Fibroblast of skin of abdomen (primary cell): ENCODE measurements at places on chromosomes 13 and 19.

- DNase-seq, result no peak
Measured at GRCh38 chr13:112177450-112178288, 110.7 kb downstream of the SOX1 start.

DNA sequence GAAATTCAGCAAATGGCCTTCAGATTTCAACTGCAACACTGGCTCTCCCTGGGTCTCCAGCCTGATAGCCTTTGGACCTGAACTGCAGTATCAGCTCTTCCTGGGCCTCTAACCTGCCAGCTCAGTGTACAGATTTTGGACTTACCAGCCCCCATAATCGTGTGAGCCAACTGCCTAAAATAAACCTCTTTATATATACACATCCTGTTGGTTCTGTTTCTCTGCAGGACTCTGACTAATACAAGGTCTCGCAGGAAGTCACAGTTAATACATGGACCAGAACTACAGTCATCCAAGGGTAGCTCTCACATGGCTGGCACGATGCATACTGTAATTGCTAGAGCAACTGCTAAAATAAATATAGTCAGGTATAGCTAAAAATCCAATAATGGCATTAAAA lies 85.1 kb downstream of the KATNAL1 start:
- DNase-seq, result no peak

- DNase-seq, result peak; percentile 28
Measured at GRCh38 chr19:489418-490196, 6.7 kb upstream of the MADCAM1 start.

DNA sequence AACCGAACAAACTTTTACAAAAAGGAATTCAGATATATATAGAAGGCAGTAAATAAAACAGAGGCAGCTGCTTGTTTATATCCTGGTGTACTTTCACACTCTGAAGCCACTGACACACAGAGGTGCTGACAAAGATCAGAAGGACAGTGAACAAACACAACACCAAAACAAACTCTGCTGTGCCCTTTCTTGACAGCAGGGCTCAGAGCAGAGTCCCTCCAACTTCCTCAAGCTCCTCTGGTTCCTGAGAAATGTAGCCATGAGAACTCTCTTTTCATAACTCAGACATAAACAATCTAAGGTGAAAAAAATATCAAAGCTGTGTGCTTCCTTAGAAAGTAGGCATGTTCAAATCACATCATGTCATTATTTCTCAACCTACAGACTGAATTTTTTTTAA lies 1052.8 kb upstream of the SPRY2 start:
- DNase-seq, result no peak

DNA sequence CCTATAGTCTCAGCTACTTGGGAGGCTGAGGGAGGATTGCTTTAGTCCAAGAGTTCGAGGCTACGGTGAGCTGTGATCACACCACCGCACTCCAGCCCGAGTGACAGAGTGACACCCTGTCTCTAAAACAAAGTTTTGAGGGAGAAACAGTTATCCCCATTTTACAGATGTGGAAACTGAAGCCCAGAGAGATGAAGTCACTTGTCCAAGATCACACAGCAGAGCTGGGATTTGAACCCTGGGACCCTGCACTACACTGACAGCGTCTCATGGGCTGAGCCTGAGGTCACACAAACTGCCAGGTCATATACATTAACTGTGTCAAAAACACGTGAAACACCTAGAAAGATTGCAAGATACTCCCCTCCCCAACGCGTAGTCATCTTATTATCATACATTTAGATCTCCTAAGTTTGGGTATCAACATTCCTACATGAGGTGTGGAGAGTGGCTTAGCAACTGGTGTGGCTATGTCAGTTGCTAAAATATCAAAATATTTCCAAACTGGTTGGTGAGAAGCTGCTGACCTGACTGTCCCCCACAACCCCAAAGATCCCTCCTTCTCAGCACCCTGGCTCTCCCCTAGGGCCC lies 8.2 kb downstream of the FCGBP start:
- DNase-seq, result no peak

- DNase-seq, result peak; percentile 72
Measured at GRCh38 chr13:43848001-43848649, 31.4 kb downstream of the CCDC122 start.

- DNase-seq, result no peak
Measured at GRCh38 chr13:94706101-94706842, 6.1 kb downstream of the SOX21 start.

DNA sequence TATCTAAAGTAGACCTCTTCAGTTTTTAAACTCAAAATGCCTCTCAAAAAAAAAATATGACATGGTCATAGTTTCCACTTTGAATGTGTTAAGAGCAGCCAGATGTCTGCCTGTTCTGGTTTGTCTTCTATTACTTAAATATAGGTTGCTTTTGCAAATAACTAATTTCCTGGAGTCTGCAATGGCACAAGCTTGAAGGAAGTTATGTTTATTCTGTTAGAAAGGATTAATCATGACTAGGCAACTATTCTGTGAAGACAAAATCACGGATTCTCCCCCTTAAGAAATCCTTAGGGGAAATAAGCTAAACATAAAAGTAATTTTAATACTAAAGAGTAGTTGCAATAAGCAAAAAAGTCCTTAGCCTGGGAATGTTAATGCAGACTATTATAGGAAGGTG lies 26.3 kb downstream of the SKA3 start:
- no peak for DNase-seq
